GM19239 (cell line): ENCODE measurements at places on chromosomes 12 and 14.

- no peak for DNase-seq
These were observed 23.3 kb downstream of the PAPLN start for GRCh38 chr14:73260574-73260973.

DNA sequence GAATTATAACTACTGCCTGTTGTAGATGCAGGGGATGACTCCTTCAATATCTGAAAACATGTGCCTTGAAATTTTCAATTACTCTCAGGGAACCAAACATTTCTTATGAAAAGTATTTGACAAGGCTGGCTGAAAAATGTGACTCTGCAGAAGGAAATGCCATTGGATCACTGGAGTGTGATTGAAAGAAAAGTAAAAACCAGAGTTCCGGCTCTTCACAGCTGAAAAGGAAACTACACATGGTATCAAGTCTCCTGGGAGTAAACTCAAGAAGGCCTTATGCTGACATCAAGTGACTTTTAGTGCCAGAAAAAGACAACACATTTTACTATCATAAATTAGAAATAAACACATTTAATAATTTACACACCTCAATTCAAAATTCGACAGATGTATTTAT, 693.0 kb downstream of the LRFN5 start:
- DNase-seq = no peak

DNA sequence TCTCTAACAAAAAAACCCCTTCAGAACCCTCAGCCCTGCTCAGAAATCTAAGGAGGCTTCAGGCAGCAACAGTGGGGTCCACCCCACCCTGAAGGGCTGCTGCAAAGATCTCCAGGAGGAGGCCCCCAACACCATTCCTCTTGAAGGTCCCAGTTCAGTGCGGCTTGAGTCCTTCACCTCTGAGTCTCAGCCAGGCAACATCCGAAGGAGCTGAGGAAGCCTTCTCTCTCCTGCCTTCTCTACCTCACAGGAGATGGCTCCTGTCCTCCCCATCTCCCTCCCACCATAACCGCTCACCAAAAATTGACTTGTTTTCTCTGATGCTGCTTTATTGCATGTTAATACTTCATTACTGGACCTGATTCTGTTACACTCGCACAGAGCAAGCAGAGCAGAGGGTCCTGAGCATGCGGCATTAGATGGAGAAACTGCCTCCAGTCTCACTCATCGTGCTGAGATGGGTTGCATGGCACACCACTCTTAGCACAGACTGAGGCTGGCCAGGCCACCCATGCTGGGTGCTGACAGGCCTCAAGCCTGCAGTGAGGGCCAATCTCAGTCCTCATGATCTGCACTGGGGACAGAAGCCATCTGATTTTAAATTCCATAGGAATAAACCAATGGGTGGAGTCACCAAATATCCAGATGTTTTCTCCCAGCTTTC, 224.8 kb downstream of the CACNA1C start:
- DNase-seq = no peak

- no peak for DNase-seq
These were observed 307.2 kb downstream of the ADGRD1 start for GRCh38 chr12:131260954-131261353.

DNA sequence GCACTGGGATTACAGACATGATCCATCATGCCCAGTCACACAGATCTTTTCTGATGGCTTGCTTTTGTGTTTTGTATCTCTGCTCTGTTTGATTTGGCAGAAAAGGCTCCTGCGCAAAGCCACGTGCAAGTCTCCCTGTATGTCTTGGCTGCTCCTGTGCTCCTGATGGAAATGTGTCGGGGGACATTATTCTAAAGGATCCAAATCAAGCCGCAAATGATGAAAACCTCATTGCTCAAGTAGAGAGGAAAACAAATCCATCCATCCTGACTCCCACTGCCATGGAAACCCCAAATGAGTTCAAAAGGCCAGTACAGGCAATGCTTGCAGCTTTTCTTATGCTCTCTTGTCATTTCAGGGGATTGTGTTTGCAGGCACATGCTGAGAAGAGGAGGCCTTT, 93.8 kb downstream of the NDUFA12 start:
- DNase-seq = no peak
